ENCODE measurements at places on chromosomes 16 and 17.

DNA sequence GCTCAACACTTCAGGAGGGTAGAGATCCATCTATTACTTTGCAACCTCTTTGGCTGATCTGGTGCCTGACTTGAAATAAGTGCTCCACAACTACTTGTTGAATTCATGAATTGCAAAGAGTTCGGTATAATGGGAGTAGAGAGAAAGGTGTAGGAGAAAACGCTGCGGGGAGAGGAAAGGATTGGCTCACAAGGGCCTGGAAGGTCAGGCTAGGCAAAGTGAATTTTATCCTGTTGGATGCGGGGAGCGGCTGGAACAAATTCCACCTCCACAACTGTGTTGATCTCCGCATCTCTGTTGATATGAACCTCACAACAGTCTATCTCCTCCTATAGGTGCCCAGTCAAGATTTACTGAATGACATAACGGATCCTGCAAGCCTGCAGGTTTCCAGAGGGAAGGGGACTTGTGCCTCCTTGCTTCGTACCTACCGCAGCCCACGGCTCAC is 684 bp downstream of the SLX4 start:
- no peak for DNase-seq

GRCh38 chr16:82454152-82454551 is 172.6 kb upstream of the CDH13 start:
- no peak for DNase-seq

DNA sequence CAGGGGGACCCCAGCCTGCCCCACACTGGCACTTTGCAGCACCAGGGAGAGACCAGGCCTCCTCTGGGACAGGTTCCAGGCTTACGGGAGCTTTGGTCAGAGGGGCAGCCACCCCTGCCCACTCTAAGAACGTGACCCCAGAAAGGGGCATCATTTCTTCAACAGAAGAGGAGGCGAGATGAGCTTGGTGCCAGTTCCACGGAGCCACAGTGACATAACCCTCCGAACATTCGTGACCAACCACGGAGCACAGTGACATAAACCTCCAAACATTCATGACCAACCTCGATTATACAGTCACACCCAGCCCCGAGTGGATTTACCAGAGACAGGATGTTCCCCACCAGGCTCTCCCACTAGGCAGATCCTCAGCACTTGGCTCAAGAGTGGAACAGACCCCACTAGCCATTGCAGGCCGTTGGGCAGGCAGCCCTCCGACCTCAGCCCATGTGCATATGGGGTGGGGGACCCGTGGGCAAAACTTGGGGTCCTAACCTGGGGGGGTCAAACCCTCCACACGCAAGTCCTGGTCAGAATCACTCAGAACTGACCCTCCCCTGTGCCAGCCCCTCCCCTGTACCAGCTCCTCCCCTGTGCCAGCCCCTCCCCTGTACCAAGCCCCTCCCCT is 112.9 kb downstream of the METRNL start:
- DNase-seq: no peak

DNA sequence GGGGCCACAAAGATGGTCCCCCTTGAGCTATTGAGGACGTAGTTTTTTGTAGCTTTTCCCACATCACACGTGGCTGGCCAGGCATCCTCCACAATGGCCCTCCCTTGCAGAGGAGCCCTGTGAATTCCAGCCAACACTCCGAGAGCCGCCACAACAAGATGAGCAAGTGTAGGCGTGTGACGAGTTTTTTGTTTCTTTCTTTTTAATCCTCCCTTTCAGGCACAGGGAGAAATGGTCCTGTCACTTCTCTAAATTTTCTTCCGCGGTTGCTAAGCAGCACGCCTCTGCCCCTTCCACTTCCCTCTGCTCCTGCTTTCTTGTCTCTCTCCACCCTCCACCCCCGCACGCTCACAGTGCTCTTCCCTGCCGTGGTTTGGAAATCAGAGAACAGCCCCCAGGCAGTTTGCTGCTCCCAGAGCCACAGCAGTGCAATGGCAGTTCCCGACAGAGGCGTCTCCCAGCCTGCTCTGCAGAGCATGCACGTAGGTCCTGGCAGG is 68.0 kb upstream of the MRTFB start:
- no peak for DNase-seq

DNA sequence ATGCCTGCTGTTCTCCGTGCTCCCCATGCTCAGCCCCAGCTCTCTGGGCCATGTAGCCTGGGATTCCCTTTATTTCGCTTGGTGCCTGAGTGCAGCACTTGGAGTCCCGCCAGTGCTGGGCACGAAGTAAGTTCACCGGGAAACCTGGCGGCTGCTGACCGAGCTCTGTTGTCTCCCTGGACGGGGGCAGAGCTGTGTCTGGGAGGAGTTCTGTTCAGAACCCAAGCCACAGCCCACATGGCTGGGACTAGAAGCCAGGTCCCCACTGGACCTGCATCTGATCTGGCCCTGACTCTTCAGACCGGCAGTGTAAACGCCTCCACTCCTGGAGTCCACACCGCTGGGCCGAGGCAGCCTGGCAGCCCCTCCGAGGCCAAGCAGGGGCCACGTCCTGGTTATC is 37.5 kb upstream of the CIBAR2 start:
- no peak for DNase-seq

GRCh38 chr17:58344791-58345157 is 7.2 kb downstream of the SUPT4H1 start:
- DNase-seq: peak; percentile 5
